ENCODE measurements at places on chromosomes 3 and 15. TPM values are rescaled to one million over a fixed set of nuclear protein-coding genes. Genes with fewer than 3 reads are reported as not detected.

SNX22 gene
- total RNA-seq = not detected

RASL12 gene
- 1.6 TPM for total RNA-seq

CLDN11 gene
- 15.8 TPM for total RNA-seq

GRCh38 chr15:41337631-41338522, 5.2 kb downstream of the NUSAP1 start:
- no peak for DNase-seq

DNA sequence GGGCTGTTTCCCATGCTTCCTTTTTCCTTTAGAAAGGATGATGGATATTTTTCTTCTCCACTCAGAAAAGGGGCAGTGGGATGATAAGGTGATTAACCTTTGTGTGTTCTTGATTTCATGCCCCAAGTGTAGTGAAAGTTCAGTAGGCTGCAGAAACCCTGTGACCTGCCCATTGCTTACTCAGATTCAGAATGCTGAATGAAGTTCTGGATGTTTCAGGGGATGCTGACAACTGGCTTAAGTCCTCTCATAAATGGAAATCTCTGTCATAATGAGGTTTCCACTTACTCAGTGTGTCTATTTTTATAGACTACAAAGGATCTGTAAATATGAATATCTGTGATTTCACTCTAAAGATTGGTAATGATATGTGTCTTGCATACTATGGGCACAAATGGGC, 471.3 kb upstream of the TPRG1 start:
- no peak for DNase-seq

DNA sequence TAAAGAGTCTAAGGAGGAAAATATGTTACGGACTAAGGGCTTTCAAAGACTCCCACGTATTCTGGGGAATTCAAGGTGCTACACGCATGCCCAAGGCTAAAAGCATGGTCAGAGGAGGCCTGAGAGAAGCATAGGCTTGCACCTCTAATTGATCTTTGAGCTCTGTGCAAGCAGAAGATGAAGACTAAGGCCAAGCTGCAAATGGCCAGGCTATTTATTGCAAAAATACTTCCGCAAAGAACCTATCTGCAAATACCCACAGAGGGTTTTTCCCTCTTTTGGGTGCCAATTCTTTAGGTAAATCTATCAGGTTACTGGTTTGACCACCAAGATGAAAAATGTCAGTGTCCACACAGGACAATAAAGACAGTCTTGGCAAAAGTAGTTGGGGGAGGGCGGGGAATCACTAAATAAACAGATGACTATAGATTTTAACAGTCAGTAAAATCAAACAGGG, 119.5 kb downstream of the STAG1 start:
- peak; percentile 32 for DNase-seq

GRCh38 chr3:128315313-128315712, 151.4 kb downstream of the DNAJB8 start:
- DNase-seq = no peak
